ENCODE measurements at places on chromosomes 5 and 9. TPM values are rescaled to one million over a fixed set of nuclear protein-coding genes. Genes with fewer than 3 reads are reported as not detected.

Gene SLC24A2
- total RNA-seq: 0.06 TPM

Gene ERBIN
- total RNA-seq: 49.4 TPM

Gene CDHR2
- total RNA-seq: not detected

Gene PNPLA7
- total RNA-seq: 1.3 TPM

Gene MYOZ3
- 0.40 TPM for total RNA-seq

Gene LEAP2
- total RNA-seq: 0.06 TPM

Gene ZNF658
- 4.2 TPM for total RNA-seq

Gene IFNA8
- not detected for total RNA-seq

Gene FBP2
- total RNA-seq: not detected

Gene BTF3
- total RNA-seq: 213 TPM

Gene DND1
- total RNA-seq: 0.13 TPM

Gene FIBCD1
- total RNA-seq: 0.26 TPM

Gene BBLN
- total RNA-seq: 45.1 TPM

Gene FGF1
- total RNA-seq: 8.5 TPM
